Stimulated activated CD4-positive, alpha-beta T cell treated with anti-CD3 and anti-CD28 coated beads, Interleukin-1b, Interleukin-23, amount 100 ng/mL, for 1 hour (primary cell): ENCODE measurements at places on chromosomes 1 and 21.
A peak's percentile ranks its signal among the peaks of the same experiment; 100 is the strongest.

- DNase-seq, result no peak
Observed at GRCh38 chr1:58884706-58885661, 101.1 kb upstream of the JUN start.

DNA sequence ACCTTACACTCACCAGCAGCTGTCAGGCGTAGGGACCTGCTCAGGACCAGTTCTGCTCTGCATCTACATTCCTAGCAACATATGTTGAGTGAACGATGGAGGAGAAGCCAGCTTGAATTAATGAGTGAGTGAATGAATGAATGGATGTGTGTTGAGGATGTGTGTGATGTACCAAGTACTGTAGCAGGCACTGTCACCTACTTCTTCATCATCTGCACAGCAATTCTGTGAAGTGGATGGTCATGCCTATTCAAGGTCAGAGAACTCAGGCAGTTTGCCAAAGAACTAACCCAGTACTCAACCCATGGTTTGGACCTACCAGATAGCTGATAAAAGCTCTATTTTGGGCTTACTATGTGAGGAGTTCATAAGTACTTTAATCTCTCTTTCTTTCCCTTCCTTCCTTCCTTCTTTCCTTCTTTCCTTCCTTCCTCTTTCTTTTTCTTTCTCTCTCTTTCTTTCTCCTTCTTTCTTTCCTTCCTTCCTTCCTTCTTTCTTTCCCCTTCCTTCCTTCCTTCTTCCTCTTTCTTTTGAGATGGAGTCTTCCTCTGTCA lies 56.9 kb downstream of the ATP1A1 start:
- DNase-seq, result no peak

DNA sequence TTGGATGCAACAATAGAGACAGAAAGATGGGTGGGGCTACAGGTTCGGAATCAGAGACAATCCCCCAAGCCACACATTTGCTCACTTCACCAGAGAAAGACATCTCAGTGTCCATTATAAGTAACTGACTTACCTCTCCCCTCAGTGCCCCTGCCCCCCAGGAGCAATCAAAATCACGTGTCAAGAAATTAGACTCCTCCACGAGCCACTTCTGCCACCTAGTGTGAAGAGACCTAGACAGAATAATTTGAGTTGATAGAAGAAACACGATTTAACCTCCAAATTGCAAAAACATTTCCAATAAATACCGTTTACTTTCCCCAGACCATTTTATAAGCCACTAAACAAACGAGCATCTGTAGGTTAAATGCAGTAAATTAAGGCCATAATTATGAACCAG lies 123.2 kb downstream of the SLC30A10 start:
- DNase-seq, result no peak

DNA sequence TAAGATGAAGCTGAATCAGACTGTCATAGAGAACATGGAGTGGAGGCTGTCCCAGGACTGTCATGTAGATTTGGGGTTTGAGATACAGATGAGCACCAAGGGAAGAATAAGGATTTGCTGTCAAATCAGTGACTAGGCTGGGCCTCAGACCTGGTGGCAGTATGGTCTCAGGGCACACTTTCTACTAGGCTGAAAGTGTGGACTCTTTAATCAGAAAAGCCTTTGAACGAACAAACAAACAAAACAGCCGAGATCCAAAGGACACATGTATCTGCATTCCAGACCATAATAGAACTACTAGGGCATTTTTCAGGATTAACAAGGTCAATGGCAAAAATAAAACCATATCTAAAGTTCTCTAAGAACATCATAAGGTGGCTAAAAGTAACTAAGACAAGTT lies 2.9 kb downstream of the OR10J1 start:
- no peak for DNase-seq

GRCh38 chr1:158793604-158794003 lies 12.6 kb upstream of the OR6N2 start:
- peak; percentile 17 for DNase-seq

- DNase-seq, result no peak
Observed at GRCh38 chr1:6912518-6912917, 127.3 kb downstream of the CAMTA1 start.
